ENCODE measurements at places on chromosomes 16 and 17.
A peak's percentile ranks its signal among the peaks of the same experiment; 100 is the strongest.

GRCh38 chr17:81064678-81065475, 29.9 kb downstream of the BAIAP2 start:
- no peak for DNase-seq

DNA sequence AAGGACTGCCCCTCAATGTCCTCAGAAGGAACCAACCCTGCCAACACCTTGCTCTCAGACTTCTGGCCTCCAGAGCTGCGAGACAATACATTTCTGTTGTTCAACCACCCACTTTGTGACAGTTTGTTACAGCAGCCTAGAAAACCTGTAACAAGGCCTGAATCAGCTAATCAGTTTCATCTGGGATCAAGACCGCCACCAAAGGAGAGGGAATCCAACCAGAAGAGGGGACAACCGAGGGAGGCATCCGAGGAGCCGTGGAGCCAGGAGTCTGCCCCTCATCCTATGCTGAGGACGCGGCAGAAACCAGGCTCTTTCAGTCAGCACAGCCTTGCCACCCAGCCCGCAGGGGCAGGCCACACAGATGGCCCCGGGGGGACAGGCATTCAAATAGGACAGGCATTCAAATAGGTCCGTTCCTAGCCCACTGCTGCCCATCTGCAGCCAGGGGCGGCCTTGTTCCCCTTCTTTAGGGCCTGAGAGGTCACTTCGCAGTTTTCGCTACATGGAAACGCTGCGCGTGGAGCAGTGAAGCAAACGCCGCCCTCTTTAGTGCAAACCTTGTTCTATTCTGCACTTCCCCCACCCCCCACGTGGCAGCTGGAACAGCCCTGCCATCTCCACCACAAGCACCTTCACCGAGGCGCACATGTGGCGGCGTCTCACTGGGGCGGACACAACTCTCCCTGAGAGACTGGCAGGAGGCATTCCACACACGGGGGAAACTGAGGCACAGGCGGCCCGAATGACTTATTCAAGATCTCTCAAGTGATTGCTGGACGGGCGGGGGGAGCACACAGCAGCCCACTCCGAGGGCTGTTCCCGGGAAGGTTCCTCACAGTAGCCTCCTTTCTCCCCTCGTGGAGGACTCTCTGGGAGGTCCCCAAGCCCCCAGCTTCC, 26.7 kb downstream of the FA2H start:
- no peak for DNase-seq

DNA sequence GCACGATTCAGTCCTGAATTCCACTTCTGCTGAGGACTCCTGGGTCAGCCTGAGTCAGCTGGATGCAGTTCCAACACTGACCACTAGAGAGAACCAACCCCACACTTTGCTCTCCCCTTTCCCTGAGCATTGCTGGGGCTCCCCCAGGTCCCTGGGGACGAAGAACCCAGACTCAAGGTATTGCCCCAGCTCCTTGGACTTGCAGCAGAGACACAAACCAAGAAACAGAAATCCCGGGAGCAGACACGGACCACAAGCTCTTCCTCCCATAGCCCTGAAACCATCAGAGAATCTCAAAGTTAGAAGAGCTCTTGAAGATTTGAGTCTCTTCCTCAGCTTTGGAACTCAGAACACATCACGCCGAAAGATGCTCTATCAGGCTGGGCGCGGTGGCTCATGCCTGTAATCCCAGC, 678 bp upstream of the GH1 start:
- DNase-seq: peak; percentile 65

- DNase-seq: no peak
Observed at GRCh38 chr16:81513204-81514040, 68.8 kb downstream of the CMIP start.

- no peak for DNase-seq
Observed at GRCh38 chr16:61797296-61797795, 238.9 kb downstream of the CDH8 start.

DNA sequence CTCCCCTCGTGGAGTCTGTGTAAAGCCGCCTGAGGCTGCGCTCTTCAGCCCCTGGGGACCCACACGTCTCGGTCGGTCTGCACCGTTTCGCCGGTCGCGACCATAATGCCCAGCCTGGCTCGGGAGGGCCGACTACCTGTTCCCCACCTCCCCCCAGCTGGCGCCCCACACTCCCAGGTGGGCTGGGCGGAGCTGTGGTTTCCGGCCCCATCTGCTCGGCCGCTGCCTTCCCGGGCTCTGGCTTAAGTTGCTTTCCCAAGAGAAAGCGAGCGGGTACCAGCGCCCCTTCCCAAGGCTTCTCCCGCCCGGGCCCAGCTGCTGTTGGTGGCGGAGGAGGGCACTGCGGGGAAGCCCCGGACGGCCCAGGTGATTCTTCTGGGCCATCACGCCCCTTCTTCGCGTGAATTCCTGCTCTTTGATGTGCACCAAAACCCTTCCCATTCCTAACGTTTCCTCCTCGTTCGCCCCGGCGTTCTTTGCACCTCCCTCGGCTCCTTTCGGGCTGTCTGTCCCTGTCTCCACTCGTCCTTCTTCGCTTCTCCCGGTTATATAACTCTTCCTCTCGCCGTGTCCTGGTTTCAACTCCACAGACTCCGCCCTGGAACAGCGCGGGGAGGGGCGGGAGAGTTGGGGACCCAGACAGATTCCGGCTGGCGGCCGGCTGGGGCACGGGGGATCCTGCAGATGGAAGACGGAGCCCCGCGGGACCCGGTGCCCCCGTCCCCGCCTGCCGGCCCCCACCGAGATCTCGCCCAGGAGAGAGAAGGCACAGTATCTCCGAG, 2.0 kb downstream of the KDM6B start:
- peak; percentile 57 for DNase-seq

GRCh38 chr17:78356101-78356713, 3.7 kb downstream of the SOCS3 start:
- DNase-seq: peak; percentile 79

DNA sequence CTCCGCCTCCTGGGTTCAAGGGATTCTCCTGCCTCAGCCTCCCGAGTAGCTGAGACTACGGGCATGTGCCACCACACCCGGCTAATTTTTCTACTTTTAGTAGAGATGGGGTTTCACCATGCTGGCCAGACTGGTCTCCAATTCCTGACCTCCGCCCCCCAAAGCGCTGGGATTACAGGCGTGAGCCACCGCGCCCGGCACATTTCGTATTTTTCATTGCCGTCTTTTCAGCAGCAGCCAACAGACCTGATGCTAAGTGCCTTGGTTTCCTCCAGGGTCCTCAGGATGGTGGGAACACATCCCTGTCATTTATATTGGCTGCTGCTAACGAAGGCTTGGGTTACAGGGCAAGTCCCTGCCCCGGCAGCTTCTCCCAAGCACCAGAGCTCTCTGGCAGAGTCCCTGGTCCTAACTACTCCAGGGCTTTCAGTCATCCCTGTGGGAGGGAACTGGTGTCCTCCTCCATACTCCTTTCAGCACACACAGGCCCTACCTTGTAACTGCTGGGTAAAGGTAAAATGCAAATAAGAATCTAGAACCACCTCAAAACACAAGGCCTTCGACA, 1.5 kb upstream of the RNF157 start:
- DNase-seq: no peak

- no peak for DNase-seq
Observed at GRCh38 chr17:66724581-66725341, 110.2 kb upstream of the CACNG5 start.

- DNase-seq: no peak
Observed at GRCh38 chr16:81469183-81469677, 24.6 kb downstream of the CMIP start.

DNA sequence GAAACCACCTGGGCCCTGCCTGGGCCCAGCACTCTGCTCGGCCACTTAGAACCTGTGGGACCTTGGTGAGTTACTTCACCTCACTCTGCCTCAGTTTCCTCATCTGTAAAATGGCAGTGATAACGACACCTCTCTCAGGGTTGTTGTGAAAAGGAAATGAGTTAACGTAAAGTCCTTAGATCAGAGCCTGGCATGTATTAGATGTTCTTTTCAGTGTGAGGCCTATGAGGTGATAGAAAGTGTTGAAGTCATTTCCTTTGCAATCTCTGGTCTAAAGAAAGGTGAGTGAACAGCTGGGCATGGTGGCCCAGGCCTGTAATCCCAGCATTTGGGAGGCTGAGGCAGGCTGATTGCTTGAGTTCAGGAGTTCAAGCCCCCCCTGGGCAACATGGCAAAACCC, 51.7 kb upstream of the LGALS9 start:
- no peak for DNase-seq

GRCh38 chr17:63587770-63588169, 12.9 kb upstream of the TACO1 start:
- DNase-seq: no peak

GRCh38 chr17:55708175-55708974, 14.3 kb downstream of the TMEM100 start:
- DNase-seq: no peak

DNA sequence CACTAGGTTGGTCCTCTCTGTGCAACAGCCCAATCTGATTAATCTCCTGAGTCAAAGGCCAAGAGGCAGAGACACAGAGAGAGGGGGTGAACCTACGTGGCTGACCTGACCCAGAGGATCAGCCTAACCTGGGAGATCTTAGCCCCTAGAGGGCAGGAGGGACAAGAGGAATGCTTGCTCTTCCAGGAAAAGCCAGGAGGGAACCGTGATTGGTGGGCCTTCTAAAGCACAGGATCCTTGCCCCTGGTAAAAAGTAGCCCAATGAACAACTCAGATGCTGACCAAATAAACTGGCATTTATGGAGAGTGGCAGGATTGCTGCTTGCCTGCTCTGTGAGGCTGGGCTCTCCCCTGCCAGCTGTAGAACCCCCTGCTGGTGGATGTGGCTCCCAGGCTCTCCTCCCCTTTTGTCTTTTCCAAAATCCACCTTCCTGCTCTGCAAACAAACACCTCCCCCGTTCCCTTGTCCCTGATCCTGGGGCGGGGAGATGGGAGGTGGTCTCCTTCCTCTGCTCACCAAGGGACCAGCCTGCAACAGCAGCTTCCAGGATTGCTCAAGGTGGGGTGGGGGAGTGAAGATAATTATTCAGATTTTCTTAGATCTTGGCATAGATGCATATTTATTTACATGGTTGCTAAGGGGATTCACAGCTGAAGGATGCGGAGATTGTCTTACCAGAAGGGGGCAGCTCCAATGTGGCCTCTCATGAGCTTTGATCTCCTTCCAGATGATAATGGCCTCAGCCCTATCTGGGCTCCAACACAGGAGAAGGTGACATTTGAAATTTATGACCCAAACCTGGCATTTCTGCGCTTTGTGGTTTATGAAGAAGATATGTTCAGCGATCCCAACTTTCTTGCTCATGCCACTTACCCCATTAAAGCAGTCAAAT, 71.9 kb downstream of the SDR42E1 start:
- DNase-seq: no peak

- no peak for DNase-seq
Observed at GRCh38 chr16:78696797-78697196, 597.3 kb downstream of the WWOX start.

DNA sequence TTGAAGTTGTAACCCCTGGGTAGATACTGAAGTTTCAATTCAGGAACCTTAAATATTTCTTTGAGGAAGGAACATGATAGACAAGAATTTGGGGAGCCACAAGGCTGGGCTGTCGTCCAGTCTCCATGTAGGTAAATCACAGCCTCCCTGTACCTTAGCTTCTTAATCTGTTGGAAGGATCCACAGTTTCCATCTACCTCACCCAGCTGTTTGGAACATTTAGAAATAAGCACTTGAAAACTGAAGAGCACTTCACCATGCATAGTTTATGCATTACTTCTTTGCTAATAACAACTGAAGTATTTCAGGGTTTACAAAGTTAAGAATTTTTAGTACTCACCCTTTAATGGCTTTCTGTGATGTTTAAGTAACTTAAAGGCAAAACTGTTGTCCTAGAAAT, 17.2 kb downstream of the TXNDC11 start:
- DNase-seq: no peak

DNA sequence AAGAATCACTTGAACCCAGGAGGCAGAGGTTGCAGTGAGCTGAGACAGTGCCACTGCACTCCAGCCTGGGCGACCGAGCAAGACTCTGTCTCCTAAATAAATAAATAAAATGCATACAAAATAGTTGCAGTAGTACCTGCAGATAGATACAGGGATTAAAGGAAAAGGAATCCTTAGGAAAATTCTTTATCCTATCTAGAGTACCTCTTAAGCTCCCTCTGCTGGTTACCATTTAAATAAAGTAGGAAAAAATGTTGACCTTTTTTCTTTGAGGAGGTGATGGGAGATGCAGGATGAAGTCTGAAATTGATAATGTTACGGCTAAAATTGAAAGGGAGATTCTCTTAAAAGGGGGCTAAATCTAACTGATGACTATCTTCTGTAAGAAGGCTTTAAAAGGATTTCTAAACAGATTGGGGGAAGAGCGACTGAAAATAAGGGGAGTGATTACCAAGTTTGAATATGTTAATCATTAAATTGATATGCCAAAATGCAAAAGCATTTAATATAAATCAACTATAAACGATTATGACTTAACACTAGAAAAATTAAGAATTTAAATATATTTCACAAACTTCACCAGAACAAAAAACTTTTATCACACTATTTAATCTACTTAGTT, 29.4 kb downstream of the C16orf87 start:
- DNase-seq: no peak

DNA sequence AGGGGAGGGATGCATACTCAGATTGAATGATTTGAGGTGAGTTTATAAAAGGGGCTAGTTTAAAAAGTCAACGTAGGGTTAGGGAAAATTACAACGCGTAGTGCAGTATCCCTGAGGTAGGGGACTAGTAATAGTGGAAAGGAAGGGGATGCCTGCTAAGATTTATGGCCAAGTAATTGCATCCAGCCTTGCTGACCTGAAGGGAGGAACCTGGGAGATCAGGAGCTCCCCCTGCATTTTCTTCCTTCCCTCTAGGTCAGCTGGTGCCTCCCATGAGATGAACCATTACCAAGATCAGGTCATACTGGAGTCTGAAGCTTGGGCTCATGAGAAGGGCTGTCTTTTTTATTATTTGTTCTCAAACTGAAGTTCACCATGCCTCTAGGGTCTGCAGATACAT, 606.6 kb downstream of the TMEM114 start:
- no peak for DNase-seq

DNA sequence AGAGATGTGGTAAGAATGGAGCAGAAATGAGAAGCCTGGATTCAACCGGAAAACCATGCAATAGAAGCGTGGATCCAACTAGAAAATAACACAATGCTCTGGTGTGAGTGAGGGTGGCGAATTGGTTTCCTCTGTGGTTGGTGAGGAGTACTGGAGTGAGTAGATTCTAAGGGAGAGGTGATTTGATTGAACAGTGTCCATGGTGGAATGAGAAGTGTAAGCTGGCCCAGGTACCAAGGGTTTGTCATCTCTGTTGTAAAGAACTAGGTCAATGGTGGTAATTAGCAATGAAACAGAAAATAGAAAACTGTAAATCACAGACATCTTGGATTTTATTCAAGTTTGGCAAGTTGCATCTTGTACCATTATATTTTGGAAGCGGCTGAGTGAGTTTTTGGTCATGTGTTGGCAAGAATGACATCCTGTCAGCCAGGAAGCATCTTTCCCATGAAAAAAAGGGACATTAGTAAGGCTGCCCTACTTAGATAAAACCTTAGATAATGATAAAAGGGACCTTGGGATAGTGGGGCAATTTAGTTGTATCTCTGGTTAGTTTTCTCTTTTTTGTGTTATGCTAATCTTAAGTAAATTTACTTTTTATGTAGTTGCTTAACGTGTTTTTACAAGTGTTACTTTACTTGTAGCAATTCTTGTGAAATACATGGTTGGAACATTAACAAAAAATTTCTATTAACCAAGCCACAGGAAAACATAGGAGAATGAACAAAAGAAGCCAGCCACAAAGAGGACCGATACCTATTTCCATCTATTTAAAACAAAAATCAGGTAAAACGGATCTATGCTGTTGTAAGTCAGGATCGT, 20.9 kb downstream of the HSD17B2 start:
- DNase-seq: no peak

GRCh38 chr16:67645397-67646121, 615 bp downstream of the CARMIL2 start:
- DNase-seq: no peak

- DNase-seq: no peak
Observed at GRCh38 chr16:20866801-20867200, 33.4 kb downstream of the DCUN1D3 start.

All from T-helper 9 cell (primary cell).